ENCODE measurements at places on chromosomes 7 and 10. TPM values are rescaled to one million over a fixed set of nuclear protein-coding genes. Genes with fewer than 3 reads are reported as not detected.

The KCNH2 gene
- total RNA-seq = 1.3 TPM

The MSS51 gene
- 5.9 TPM for total RNA-seq

The PDZD7 gene
- total RNA-seq = 1.3 TPM

The UNCX gene
- total RNA-seq = not detected

The CCL24 gene
- total RNA-seq = not detected

The AGAP9 gene
- total RNA-seq = 9.0 TPM

The SPACDR gene
- total RNA-seq = 4.0 TPM

The HOXA13 gene
- not detected for total RNA-seq

The C7orf57 gene
- not detected for total RNA-seq

The SHH gene
- not detected for total RNA-seq

The LBX1 gene
- not detected for total RNA-seq

The TCERG1L gene
- not detected for total RNA-seq

The GJC3 gene
- total RNA-seq = 1.7 TPM

The SLC26A5 gene
- total RNA-seq = not detected

The AKR1C2 gene
- total RNA-seq = not detected

The LRRC18 gene
- not detected for total RNA-seq

The CCDC126 gene
- total RNA-seq = 15.5 TPM

The FIS1 gene
- 118 TPM for total RNA-seq

The EGR2 gene
- total RNA-seq = 1.2 TPM

The HOXA2 gene
- not detected for total RNA-seq

The GJD4 gene
- not detected for total RNA-seq

The DLX5 gene
- total RNA-seq = not detected

The NYAP1 gene
- total RNA-seq = not detected

All from naive thymus-derived CD8-positive, alpha-beta T cell (primary cell).